ENCODE measurements at places on chromosomes 12 and 14.

- no peak for DNase-seq
These were observed 1466.1 kb upstream of the SEL1L start for GRCh38 chr14:82999802-83000201.

GRCh38 chr12:66694666-66695613 is 16.1 kb upstream of the GRIP1 start:
- DNase-seq: no peak

- DNase-seq: no peak
These were observed 31.7 kb downstream of the GALNT4 start for GRCh38 chr12:89492883-89493282.

- DNase-seq: no peak
These were observed 103.6 kb upstream of the FLRT2 start for GRCh38 chr14:85426068-85426935.

GRCh38 chr12:130656411-130656810 is 59.7 kb downstream of the RIMBP2 start:
- no peak for DNase-seq

DNA sequence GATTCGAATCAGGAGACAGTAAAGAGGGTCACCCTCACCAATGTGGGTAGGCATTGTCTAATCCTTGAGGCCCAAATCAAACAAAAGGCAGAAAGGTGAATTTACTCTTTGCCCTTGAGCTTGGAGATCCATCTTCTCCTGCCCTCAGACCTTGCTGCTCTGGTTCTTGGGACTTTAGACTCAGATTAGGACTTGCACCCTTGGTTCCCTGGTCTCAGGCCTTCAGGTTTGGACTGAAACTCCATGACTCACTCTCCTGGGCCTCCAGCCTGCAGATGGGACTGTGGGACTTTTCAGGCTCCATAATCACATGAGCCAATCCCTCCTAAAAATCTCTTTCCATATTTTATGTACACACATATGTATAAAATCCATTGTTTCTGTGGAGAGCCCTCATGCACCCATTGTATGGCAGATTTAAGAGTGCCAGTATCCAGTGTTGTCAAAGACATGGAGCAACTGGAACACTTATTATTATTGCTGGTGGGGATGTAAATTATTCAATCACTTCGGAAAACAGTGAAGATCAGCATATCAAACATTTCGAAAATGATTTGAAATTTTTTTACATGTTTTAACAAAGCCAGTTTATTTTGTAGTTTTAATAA is 48.7 kb downstream of the EID3 start:
- no peak for DNase-seq

DNA sequence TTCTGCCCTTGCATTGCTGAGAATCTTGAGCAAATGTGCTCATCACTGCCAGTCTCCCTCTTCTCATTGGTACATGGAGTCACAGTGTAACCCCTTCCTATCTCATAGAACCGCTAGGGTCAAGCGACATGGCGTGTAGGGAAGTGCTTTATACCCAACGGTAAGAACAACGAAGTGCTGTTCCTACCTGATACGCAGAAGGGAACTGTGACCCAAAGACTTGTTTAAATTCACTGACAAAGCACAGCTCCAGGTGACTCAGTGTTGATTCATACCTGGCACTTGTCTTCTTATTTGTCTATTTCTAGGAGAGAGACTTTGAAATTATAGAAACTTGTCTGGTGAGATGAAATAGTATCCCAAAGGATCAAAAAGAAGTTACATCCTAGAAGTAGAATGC is 53.7 kb downstream of the FBXL14 start:
- no peak for DNase-seq

GRCh38 chr14:51855234-51855633 is 5.2 kb upstream of the GNG2 start:
- no peak for DNase-seq

GRCh38 chr12:89393551-89394121 is 41.3 kb upstream of the DUSP6 start:
- no peak for DNase-seq

DNA sequence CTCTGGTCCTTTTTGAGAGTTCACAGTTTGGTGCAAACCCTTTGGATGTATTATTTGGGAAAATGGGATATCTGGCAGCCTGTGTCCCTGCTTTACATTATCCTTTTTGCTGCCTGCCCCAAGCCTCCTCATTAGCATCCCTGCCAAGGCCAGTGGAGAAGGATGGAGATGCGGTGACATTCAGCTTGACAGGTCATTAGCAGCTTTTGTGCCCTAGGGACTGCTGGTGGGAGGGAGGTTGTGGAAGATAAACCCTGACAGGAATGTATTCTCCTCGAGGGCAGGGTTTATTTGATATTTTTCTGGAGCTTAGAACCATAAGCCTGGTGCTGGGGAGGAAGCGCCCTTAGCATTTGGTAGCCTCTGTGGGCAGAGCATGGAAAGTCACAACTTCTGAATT is 49.3 kb downstream of the PTPN11 start:
- no peak for DNase-seq

- no peak for DNase-seq
These were observed 2.3 kb downstream of the UBE3B start for GRCh38 chr12:109479761-109480160.

DNA sequence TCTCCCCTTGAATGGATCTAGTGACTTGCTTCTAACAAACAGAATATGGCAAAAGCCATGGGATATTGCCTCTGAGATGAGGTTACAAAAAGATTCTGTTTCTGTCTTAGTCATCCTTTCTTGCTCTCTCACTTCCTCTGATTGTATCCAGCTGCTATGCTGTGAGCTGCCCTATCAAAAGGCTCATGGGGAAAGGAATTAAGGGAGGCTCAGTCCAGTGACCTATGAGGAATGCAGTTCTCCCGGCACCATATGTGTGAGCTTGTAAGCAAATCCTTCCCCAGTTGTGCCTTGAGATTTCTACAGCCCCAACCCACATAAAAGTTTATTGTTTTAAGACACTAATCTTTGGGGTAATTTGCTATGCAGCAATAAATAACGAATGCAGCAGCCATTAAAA is 183.1 kb downstream of the KLHL28 start:
- no peak for DNase-seq

- DNase-seq: no peak
These were observed 4.3 kb upstream of the PLEKHG6 start for GRCh38 chr12:6306151-6306550.

DNA sequence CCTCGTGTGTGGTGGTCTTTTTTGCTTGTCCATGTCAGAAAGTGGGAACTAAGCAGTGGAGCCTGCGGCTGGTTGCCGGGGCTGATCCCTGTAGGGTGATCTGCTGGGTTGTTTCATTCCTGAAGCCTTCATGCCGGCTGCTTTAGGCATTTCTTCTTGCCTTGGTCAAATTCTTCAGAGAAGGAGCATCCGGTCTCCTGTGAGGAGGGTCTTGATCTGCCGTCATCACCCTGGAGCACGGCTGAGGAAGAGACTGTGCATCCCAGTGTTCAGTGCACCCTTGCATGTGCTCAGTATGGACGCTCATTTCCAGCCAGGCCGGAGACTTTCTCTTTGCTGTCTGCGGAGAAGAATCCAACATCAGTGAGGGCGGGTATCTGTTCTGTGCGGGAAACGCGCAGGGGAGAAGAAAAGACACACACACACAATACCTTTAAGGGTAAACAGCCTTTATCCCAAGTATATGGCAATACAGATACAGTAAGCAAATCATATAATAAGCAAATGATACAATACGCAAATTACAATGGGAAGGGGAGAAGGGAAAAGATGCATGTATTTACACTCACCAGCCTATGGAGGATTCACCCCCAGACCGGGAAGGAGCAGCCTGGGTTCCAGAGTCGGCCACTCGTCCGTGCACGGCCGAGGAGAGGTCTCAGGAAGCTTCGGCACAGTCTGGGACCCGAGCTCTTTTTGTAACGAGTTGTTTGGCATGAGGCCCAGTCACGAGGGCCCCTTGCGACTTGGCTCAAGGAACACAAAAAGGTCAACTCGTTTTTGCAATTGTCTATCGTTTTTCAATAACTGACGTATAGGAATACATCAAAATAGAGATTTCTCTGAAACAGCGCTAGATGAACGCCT is 1366.8 kb upstream of the TMEM132C start:
- DNase-seq: no peak

- no peak for DNase-seq
These were observed 7.5 kb upstream of the CDCA4 start for GRCh38 chr14:105028251-105028927.

DNA sequence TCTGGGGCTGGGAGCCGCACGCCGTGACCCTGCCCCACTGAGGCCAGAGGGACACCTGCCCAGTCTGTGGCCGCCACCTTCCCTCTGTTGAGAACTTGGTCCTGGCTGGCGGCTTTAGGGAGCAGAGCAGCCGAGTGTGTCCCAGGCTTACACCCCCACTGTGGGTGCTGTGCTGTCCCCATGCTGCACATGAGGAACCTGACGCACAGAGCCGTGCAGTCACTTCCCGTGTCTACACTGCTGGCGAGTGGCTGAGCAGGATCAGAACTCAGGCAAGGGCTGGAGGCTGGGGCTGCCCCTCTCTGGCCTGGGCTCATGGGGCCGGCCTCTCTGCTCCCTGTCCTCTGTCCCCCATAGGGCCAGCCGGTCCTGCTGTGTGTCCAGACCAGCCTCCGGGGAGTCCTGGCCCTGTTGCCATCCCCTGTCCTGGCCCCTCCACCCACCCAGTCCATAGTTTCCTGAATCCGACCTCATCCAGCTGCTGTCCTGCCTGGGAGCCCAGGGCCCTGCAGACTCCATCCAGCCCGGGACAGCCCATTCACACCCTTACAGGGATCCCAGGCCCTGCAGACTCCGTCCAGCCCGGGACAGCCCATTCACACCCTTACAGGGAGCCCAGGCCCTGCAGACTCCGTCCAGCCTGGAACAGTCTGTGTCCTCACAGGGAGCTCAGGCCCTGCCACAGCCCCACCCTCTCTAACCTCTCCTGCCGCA is 10.3 kb downstream of the FBRSL1 start:
- DNase-seq: no peak

DNA sequence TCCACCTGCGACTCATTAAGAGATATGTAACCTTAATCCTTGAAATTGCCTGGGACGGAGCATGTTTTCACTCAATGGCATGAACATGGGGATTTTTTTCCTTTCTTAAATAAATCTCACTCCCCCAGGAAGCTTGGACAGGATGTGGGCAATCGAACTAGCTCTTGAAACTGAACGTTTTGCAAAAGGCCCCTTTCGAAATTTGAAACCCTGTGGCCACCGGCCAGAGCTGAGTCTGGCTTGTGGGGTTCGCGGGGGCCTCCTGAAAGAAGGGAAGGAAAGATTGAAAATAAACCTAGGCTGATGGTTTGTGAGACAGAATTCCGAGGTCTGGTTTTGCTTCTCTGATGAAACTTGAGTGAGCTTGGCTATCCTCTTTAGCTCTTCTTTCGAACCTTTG is 101.4 kb upstream of the RTL1 start:
- no peak for DNase-seq

DNA sequence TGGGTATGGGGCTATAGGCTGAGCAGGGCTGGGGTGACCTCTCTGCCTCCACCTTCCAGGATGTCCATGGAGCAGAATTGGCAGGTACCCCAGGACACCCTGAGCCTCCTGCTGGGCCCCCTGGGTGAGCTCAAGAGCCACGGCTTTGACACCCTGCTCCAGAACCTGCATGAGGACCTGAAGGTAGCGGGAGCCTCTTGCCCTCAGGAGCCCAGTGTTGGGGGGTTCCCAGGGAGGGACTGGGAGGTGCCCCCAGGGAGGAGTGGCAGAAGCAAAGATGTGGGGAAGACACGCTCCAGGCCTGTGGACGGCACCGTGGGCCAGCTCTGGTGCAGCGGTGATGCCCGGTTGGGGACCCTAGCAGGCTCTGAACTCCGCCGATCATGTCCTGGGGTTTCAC is 8.3 kb downstream of the TNFAIP2 start:
- DNase-seq: no peak

GRCh38 chr14:23294734-23295561 is 7.7 kb downstream of the PPP1R3E start:
- peak; percentile 20 for DNase-seq

DNA sequence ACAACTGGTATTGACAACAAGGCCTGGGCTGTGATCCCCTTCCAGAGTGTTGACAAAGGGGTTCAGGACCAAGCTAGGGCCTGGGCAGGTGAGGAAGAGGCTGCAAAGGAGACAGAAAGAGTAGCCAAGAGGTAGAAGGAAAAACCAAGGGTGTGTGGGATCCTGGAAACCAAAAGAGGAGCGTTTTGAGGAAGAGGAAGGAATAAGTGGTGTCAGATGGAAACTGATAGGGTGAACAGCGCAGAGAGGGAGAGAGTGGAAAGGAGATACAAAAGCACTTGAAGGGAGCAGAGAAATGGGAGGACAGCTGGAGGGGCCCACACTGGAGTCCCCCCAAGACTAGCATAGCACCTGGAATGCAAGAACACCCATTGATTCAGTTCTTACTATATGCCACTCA is 8.3 kb upstream of the HVCN1 start:
- no peak for DNase-seq

GRCh38 chr14:49505041-49505766 is 81.0 kb downstream of the RPS29 start:
- DNase-seq: no peak

DNA sequence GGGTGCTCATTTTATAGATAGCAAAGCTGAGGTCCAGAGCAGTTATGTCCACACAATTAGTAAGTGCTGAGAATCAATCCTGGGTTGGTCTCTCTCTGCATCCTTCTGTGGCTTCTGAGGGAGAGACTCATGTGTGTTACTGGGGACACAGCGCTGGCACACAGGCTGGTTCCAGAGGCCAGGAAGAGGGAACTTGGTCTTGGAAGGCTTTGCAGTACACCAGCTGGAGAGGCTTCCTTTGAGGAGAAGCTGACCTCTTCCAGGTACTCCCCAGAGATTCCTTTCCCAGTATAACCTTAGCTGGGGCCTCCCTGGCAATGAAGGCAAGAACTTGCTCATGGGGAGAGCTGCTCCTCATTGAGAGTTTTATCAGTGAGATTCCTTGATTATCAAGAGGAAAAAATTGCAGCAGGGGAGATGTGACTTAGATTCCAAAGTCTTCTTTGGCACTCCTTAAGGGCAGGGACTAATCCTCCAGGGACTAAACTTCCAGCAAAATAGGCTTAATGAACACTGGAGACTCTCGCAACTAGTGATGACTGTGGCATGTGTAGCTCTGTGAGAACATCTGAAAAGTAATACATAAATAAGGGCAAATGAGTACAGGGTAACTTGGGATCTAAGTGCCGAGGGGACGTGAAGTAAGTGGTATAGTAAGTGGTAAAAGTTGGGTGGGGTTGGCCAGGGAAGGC is 13.9 kb upstream of the KRT80 start:
- DNase-seq: no peak

DNA sequence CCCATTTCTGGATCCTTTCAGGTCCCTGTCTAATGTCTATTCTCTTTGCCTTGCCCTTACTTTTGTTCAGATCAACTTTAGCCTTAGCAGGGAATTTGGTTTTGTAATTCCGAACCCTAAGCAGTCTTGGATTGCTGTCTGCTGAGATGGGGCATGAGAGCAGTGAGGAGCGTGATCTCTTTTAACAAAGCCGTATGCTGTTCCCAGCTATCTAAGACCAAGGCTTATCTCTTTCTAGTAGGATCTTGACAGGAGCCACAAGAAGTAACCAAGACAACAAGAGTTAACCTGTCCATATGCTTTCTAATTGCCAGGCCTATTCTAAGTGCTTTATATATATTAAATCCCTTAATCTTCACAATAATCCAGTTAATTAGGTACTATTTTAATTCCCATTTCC is 4.5 kb upstream of the DHRS7 start:
- no peak for DNase-seq

Measured in activated T-helper 1 cell treated with Interleukin-2 at 50 U/mL for 16 hours (primary cell).